Esophagus muscularis mucosa (tissue), 4 donors: ENCODE measurements at places on chromosomes 13 and 19. TPM values are rescaled to one million over a fixed set of nuclear protein-coding genes. Genes with fewer than 3 reads are reported as not detected.

DNA sequence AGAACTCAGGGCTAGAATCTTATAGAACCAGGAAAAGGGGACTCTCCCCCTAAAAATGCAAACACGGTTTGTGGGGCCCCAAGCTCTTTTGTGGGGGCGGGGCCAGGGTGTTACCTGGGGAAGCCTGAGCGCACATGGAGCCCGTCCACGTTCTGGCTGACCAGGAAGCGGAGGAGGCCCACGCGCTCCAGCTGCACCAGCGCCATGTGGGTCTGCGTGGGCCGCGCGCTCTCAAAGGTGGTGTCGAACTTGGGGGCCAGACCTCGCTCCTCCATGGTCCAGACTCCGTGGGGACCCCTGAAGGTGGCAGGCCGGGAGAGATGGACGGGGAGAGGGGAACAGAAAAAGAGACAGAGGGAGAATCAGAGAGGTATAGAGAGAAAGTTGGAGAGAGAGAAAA is 3.4 kb downstream of the SIRT6 start:
- no peak for DNase-seq

GRCh38 chr13:58655086-58655485 is 1023.5 kb downstream of the PCDH17 start:
- no peak for DNase-seq

DNA sequence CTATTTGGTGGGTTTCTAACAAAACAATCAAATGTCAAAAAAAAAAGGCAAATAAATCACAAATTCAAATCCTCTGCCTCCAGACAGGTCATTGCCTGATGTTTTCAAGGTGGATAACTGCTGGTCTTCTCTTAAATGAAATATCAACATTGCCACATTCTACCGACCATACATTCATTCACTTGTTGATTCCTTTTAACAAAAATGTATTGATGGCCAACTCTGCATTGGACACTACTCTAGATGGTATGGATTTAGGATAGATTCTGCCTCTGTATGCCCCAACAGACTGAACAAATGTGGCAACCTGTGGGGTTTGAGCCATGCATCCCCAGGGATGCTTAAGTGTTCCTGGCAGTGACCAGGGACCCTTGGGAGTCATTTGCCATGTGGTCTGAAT is 87.6 kb upstream of the STK24 start:
- no peak for DNase-seq

GRCh38 chr13:111539252-111539651 is 218.8 kb downstream of the TEX29 start:
- no peak for DNase-seq

- no peak for DNase-seq
Observed at GRCh38 chr13:107927557-107927956, 287.8 kb downstream of the LIG4 start.

- no peak for DNase-seq
Observed at GRCh38 chr13:20019043-20019442, 60.5 kb downstream of the ZMYM2 start.

DNA sequence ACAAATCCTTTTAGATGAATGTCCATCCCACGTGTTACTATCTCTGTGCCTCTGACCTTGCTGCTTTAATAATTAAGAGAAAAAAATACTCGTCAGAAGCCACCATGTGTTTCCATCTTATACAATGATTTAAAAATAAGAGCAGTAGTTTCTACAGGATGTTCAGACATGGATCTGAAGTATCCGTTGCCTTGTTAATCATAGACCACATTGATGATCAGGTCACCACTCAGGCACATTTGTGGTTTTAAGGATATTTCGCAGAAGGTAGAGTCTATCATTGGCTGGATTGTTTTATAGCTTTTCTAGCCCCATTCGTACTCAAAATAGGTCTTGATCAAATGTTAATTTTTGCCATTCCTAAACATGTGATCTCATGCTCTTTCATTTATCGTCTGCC is 710.0 kb upstream of the ARGLU1 start:
- no peak for DNase-seq

- no peak for DNase-seq
Observed at GRCh38 chr19:31226151-31226935, 122.9 kb downstream of the TSHZ3 start.

- no peak for DNase-seq
Observed at GRCh38 chr19:47002106-47002766, 17.4 kb upstream of the NPAS1 start.

GRCh38 chr19:49793561-49793840 is 19.6 kb downstream of the FUZ start:
- no peak for DNase-seq

DNA sequence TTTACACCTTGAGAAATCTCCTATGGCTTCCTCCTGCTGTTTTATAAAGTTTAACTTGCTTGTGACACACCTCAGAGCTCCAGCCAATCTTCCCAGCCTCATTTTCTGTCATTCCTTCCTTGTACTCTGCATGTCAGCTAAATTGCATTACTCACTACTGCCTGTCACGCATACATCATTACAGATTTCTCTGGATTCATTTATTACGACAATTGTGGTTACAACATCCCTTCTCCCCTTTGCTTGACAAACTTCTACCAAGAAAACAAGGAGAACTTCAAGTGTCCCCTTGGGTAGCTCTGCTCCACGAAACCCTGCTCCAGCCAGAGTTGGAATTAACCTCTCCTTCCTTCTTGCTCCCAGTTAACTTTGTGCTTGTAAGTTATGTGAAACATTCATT is 22.0 kb upstream of the GPR18 start:
- no peak for DNase-seq

DNA sequence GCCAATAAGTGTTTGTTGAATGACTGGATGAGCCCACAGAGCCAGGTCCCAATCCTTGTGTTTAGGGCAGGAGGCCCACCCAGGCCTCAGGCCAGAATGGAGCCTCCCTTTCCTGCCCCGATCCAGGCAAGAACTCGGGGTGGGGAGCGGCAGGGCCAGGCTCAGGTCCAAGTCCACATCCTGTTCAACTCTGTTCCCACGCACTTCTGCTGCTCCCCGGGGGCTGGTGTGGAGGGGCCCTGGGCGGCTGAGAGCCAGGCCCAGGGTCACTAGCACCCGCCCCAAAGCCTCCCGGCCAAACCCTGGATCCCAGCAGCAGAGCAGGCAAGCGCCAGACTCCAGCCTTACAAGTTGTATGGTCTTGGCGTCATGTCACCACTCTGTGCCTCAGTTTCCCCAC is 8.0 kb downstream of the ANGPTL8 start:
- DNase-seq: no peak

- no peak for DNase-seq
Observed at GRCh38 chr13:48112896-48113755, 18.2 kb upstream of the MED4 start.

RDH8 gene
- not detected for total RNA-seq

PSG6 gene
- not detected for total RNA-seq
